Stimulated activated CD4-positive, alpha-beta T cell treated with anti-CD3 and anti-CD28 coated beads, TNF-alpha, amount 100 ng/mL, for 1 hour (primary cell): ENCODE measurements at places on chromosomes 16 and 17.

DNA sequence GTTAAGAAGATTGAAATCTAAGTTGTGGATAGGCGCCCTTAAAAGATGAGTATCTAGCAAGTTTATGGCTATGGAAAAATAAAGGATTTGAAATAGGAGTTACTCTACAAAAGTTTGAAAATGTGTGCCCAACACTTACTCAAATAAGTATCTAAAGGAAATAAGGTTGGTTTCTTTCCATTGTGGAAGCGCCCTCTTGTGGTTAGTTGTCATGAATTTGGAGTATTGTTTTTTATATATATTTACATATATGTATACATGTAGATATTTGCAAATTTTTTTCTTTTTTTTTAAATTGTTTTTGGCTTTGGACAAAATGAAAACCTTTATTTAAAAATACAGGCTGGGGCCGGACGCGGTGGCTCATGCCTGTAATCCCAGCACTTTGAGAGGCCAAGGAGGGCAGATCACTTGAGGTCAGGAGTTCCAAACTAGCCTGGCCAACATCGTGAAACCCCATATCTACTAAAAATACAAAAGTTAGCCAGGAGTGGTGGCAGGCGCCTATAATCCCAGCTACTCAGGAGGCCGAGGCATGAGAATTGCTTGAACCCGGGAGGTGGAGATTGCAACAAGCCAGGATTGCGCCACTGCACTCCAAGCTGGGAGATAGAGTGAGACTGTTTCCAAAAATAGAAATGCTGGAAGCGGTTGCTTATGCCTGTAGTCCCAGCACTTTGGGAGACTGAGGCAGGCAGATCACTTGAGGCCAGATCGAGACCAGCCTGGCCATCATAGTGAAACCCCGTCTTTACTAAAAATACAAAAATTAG, 24.0 kb upstream of the VPS4A start:
- peak; percentile 4 for DNase-seq

GRCh38 chr17:21318439-21318838, 33.9 kb downstream of the MAP2K3 start:
- DNase-seq: no peak

GRCh38 chr17:225551-225950, 44.1 kb upstream of the DOC2B start:
- DNase-seq: no peak

- no peak for DNase-seq
Observed at GRCh38 chr17:45751466-45751865, 32.7 kb upstream of the CRHR1 start.

GRCh38 chr17:4105232-4105631, 37.6 kb downstream of the ZZEF1 start:
- DNase-seq: no peak

DNA sequence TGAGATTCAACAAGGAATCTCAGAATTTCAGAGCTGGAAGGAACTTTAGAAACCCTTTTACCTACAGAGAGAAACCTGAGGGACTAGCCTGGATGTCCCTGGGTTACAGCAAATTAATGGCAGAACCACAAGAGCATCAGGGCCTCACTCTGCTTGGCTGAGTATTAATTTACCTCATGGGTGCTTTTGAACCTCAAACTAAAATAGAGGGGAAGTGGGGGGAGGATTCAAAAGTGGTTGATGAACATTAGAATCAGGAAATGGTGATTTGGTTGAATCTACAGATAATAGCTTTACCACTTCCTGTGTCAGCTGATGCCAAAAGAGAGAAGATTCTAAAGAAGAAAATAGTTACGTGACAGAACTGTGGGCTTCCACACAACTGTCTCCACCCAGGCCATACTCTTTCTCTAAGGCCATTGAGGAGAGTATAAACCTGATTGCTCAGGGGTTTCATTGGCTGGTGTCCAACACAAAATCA, 11.3 kb upstream of the SKAP1 start:
- no peak for DNase-seq

DNA sequence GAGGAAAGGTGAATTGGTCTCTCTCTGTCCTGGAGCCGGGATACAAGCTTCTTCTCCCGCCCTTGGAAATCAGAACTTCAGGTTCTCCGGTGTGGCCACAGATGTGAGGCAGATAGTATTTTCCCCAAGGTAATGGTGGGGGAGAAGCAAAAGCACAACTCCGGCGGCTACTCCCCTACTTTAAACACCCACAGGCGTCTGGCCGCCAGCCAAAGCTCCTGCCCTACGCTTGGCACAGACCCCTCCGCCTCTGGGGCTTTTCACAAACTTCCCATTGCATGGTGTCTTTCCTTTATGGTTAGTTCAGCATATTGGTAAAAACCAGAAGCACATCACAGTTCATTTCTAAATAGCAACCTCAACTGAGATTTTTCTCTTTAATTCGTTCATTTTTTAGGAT, 39.4 kb upstream of the B4GALNT2 start:
- DNase-seq: no peak
